ENCODE measurements at places on chromosomes 16 and 17.

- DNase-seq: no peak
Observed at GRCh38 chr16:49585143-49585832, 211.7 kb downstream of the C16orf78 start.

GRCh38 chr16:5054876-5055865 is 10.6 kb downstream of the C16orf89 start:
- no peak for DNase-seq

- no peak for DNase-seq
Observed at GRCh38 chr17:79483842-79484241, 127.0 kb downstream of the RBFOX3 start.

DNA sequence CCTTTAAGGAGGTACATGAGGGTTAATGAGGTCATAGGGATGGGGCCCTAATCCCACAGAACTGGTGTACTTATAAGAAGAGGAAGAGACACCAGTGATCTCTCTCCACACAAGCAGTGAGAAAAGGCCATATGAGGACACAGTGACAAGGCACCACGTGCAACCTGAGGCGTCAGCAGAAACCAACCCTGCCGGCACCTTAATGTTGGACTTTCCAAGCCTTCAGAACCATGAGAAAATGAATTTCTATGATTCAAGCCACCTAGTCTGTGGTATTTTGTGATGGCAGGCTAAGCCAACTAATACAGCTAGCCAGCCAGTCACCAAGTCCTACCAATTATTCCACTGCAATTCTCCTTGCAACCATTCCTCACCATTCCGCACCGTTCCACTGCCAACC is 39.5 kb downstream of the COPRS start:
- no peak for DNase-seq

Data from left renal cortex interstitium (tissue), 4 donors.